ENCODE measurements at places on chromosomes 11 and 22.

DNA sequence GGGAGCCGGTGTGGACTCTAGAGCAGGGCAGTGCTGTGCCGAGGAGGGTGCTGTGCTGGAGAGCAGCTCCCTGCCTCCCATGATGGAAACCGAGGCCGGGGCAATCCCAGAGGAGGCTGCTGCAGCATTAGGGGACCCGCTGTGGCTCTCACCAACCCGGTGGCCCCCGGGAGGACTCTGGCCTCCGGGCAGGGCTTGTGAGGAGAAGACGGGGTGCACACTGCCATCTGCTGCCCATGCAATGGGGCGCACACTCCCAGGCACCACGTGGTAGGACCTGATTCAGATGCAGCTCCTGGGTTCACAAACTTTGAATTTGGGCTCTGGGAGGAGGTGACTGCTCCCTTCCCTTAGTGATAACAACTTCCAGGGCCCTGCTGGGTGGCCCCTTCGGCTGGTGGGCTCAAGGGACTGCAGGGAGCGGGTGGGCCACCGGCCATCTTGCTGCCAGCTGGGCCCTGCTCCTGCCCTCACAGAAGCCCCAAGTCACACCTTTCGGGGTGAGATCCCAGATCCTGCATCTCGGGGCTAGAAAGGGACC, 93.8 kb upstream of the FGF3 start:
- no peak for DNase-seq

DNA sequence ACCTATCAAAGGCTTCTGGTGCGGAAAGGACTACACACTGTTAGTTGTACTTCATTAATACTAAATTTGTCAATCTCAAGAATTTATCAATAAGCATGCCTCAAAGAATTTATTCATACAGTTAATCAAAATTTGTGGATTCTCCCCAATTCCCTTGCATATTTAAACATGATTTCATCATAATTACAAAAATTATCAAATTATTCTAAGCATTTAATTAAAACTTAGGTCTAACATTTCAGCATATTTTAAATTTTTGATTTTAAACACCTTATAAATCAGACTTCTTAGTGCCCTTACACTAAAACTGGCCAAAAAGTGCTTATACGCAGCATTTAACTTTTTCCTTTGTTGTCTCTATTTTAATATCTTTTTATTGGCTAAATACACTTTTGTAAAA, 13.8 kb upstream of the SERPIND1 start:
- DNase-seq = no peak

DNA sequence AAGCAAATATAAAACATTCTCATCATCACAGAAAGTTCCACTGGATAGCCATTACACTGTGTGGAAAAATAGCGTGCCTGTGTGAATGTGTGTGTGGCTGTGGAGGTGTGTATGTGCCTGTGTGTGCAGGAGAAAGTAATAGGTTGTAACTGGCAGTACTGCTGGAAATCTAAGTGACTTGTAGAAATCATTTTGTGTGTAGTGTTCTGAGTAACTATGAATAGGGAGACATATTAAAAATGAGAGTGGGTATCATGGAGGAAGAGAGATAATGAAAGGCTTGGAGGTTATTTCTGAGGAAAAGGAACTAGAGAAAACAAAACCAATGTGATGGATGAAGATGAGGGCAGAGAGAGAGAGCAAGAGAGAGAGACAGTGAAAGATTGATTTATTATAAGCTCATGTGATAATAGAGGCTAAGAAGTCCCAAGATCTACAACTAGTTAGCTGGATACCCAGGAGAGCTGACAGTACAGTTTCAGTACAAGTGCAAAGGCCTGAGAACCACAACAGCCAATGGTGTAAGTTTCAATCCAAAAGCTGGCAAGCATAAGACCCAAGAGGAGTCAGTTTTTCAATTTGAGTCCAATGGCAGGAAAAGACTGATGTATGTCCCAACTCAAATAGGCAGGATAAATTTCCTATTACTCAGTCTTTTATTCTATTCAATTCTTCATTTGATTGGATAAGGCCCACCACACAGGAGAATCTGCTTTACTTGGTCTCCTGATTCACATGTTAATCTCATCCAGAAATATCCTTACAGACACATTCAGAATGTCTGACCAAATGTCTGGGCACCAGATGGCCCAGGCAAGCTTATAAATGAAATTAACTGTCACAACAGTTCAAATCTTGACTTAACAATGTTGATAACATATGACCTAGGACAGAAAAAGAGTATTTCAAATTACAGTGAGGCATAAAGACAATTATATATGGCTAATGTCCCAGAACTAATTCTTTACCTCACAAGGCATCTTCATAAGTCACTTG, 14.9 kb downstream of the KBTBD3 start:
- no peak for DNase-seq

DNA sequence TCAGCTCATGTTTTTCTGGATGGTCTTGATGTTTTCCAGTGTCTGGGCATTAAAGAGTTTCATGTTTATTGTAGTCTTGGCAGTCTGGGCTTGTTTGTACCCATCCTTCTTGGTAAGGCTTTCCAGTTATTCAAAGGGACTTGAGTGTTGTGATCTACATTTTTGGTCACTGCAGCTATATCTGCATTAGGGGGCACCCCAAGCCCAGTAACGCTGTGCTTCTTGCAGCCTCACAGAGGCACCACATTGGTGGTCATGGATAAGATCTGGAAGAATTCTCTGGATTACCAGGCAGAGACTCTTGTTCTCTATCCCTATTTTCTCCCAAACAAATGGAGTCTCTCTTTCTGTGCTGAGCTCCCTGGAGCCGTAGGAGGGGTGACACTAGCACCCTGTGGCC, 451.5 kb upstream of the FAT3 start:
- DNase-seq = no peak

DNA sequence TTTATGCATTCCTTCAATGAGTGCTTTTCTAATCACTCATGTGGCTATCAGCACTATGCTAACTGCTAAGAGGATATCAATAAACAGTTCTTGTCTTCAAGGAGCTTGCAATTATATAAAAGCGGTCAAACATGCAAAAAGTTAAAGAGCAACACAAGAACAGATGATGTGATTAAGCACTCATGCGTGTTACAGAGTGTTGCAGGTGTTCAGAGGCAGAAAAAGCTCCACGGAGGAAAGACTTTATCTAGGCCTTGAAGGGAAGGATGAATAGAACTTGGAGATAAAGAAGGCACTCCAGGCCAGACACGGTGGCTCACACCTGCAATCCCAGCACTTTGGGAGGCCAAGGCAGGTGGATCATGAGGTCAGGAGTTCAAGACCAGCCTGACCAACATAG, 13.6 kb downstream of the CD3E start:
- no peak for DNase-seq
